Effector memory CD8-positive, alpha-beta T cell (primary cell): ENCODE measurements at places on chromosomes 11 and 22.
A peak's percentile ranks its signal among the peaks of the same experiment; 100 is the strongest.

DNA sequence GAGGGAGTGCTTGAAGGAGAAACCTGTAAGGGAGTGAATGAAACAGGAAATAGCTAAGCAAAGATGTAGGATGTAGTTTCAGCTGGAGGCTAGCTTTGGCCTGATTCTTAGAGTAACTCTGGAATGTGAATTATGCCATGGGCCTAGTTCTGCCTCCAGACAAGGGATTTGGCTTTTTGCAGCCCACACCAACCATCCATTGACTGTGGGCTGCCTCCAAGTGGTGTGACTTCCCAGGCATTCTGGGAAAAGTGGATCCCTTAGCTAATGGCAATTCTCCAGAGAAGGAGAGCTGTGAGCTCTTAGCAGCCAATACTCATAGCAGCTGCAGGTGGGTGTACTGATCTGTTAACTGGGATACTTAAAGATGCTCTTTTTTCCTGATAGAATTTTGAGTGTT lies 2.0 kb upstream of the OR9I1 start:
- no peak for DNase-seq

DNA sequence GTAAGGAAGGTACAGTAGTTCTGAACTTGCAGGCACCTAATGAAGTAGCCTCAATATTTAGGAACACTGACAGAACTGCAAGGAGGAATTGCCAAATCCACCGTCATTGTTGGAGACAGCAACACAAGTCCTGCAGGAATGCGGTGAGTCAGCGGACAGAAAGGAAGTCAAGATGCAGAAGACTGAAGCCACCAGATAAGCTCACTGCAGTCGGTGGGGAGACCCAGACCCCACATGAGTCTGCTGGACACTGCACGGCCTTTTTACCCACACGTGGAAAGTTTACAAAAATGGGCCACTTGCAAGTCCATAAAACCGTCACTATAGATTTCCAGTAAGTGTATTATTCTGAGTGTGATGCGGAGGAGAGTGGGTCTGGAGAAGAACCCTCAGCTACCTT lies 1471.6 kb downstream of the TBC1D22A start:
- DNase-seq, result no peak

DNA sequence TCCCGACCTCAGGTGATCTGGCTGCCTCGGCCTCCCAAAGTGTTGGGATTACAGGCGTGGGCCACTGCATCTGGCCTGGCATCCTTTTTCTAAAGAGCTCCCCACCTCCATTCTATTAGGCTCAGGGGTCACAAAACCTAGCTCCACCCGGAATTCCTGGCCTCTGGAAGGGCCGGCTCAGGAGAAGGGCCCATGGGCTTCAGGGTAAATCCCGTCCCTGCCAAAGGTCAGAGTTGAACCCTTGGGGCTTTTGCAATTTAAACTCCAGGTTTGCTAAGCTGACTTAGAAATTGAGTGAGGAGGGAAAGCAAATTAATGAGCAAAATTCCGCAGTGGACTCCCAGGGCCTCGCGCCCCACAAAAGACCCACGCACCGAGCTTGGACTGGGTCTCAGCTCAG lies 48.3 kb downstream of the RPS6KA4 start:
- no peak for DNase-seq

GRCh38 chr22:19085233-19085718 lies 36.9 kb downstream of the DGCR2 start:
- no peak for DNase-seq

DNA sequence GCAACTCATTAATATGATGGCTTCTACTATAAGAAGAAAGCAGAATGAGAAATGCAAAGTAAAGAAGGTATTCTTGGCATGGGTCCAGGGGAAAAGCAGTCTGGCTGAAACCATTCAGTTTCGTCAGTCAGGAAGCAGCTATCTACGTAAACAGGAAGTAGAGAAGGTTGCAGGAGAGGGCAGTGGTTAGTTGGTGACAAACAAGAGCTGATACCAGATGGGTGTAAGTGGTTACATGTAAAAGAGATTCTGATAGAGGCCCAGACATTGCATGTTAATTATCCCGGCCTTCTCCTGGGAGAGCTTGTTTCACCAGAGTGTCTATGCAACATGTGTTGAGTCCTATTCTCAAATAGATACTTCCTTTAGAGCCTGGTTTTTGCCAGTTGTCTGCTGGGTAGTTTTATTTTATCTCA lies 58.4 kb upstream of the PSMA1 start:
- peak; percentile 78 for DNase-seq

GRCh38 chr11:102007567-102008437 lies 39.4 kb upstream of the CFAP300 start:
- DNase-seq, result no peak

GRCh38 chr11:134587345-134587744 lies 175.3 kb upstream of the B3GAT1 start:
- no peak for DNase-seq

- no peak for DNase-seq
Observed at GRCh38 chr11:45659031-45659817, 6.2 kb downstream of the CHST1 start.
